ENCODE measurements at places on chromosomes 13 and 19. TPM values are rescaled to one million over a fixed set of nuclear protein-coding genes. Genes with fewer than 3 reads are reported as not detected.

Gene AMER2
- not detected for total RNA-seq

Gene ZNF284
- total RNA-seq: 3.1 TPM

Gene ZNF540
- 0.29 TPM for total RNA-seq

Gene ZFR2
- not detected for total RNA-seq

Gene FBN3
- total RNA-seq: not detected

Gene ZNF492
- not detected for total RNA-seq

Gene GJB2
- total RNA-seq: 2.4 TPM

Gene TRAPPC2B
- total RNA-seq: 10.2 TPM

Gene DIRAS1
- total RNA-seq: 1.1 TPM

Gene PDX1
- not detected for total RNA-seq

Gene SLAIN1
- total RNA-seq: under 0.01 TPM

Gene CKM
- not detected for total RNA-seq

Gene PCDH9
- total RNA-seq: under 0.01 TPM

Gene NLRP5
- not detected for total RNA-seq

Gene DHDH
- not detected for total RNA-seq

Gene TSHZ3
- 22.8 TPM for total RNA-seq

Gene MEIOSIN
- not detected for total RNA-seq

Gene ETHE1
- total RNA-seq: 49.2 TPM

Gene KLK1
- not detected for total RNA-seq

Gene ZNF709
- total RNA-seq: 1.9 TPM

Gene GPI
- total RNA-seq: 214 TPM

Gene KLK12
- total RNA-seq: not detected

Gene ZNF726
- 0.66 TPM for total RNA-seq

Gene POGLUT2
- 8.5 TPM for total RNA-seq

Gene EXOC3L2
- total RNA-seq: under 0.01 TPM

Gene APLP1
- total RNA-seq: 2.1 TPM

Gene ZSCAN1
- total RNA-seq: not detected

Gene LYPD5
- not detected for total RNA-seq

Gene EDNRB
- total RNA-seq: 12.5 TPM

Gene ZNF888
- total RNA-seq: 4.7 TPM

Gene LIG4
- 14.5 TPM for total RNA-seq

Gene FAM216B
- total RNA-seq: not detected

Gene RNF17
- total RNA-seq: 0.88 TPM

Gene COX6B2
- total RNA-seq: 0.22 TPM

Gene ATP4A
- not detected for total RNA-seq

Gene SARS2
- total RNA-seq: 22.5 TPM

Gene HSPH1
- 65.3 TPM for total RNA-seq

Gene TGFBR3L
- 1.3 TPM for total RNA-seq

Gene ZFP82
- total RNA-seq: 4.4 TPM

Gene NLRP7
- not detected for total RNA-seq

Gene PSG6
- not detected for total RNA-seq

Gene TMEM91
- total RNA-seq: 2.7 TPM

Gene EHD2
- 112 TPM for total RNA-seq

Gene IGFLR1
- total RNA-seq: 0.66 TPM

Gene ZNF578
- total RNA-seq: 4.2 TPM

Gene CEACAM8
- not detected for total RNA-seq

Gene ADAMTSL5
- 6.3 TPM for total RNA-seq

Gene CEACAM19
- total RNA-seq: 1.3 TPM

Gene ZNF561
- total RNA-seq: 35.6 TPM

All from placental pericyte (primary cell).